Hematopoietic multipotent progenitor cell treated with erythropoietin and hydrocortisone succinate and interleukin-3 and kit ligand, for 6 days (in vitro differentiated cells): ENCODE measurements at places on chromosomes 4 and X.

GRCh38 chr4:34281826-34282225 lies 1962.5 kb downstream of the ARAP2 start:
- no peak for DNase-seq

DNA sequence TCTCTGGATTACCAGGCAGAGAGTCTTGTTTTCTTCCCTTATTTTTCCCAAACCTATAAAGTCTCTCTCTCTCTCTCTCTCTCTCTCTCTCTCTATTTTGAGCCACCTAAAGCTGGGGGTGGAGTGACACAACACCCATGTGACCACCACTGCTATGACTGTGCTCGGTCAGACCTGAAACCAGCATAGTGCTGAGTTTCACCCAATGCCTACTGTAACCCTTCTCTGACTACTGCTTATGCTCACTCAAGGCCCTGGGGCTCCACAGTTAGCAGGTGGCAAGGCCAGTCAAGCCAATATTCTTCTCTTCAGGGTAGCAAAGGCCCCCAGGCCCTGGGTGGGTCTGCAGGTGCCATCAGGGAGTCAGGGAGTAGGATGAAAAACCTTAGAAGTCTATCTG lies 114.7 kb upstream of the ARMCX2 start:
- no peak for DNase-seq

DNA sequence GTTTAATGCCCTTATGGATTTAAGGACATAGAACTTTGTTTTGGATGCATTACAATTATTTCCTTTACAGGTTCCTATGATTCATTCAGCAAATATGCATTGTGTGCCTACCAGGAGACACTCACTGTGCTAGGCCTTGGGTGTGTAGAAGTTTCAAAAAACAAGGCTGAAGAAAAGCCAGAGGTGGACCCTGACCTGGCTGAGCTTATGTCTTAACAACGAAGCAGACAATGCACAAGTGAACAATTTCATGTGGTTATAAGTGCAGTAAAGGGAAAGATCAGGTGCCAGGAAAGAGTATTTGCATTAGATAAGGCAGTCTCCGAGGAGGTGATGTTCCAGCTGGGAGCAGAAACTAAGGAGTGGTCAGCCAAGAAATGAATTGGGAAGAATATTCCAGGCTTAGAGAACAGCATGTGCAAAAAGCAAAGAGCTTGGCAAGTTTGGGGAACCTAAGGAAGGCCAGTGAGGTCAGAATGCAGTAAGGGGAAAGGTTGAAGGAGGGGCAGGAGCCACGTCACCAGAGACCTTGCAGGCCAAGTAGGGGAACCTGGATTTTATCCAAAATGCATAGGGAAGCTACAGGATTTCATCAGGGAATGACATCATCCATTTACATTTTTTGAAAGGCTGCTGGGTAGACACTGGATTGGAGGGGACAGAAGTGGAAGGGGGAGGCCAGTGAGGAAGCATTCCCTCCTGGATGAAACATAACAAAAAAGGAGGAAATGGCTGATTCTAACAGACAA lies 193.6 kb downstream of the SOWAHB start:
- DNase-seq = no peak

GRCh38 chrX:28613558-28613957 lies 26.3 kb downstream of the IL1RAPL1 start:
- no peak for DNase-seq

GRCh38 chr4:111326450-111326849 lies 703.6 kb upstream of the PITX2 start:
- no peak for DNase-seq

DNA sequence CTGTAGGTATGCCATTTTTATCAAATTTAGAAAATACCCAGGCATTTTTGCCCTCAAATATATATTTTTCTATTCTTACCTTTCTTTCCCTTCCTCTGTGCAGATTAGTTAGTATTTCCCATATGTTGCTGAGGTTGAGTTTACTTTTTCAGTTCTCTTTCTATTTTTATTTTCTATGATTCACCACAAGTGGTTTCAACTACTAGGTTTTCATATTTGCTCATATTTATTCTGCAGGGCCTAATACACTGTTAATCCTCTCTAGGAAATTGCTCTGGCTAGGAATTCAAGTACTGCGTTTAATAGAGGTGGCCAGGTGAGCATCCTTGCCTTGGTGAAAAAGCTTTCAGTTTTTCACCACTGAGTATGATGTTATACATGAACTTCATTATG lies 1535.3 kb upstream of the PCDH10 start:
- DNase-seq = no peak

DNA sequence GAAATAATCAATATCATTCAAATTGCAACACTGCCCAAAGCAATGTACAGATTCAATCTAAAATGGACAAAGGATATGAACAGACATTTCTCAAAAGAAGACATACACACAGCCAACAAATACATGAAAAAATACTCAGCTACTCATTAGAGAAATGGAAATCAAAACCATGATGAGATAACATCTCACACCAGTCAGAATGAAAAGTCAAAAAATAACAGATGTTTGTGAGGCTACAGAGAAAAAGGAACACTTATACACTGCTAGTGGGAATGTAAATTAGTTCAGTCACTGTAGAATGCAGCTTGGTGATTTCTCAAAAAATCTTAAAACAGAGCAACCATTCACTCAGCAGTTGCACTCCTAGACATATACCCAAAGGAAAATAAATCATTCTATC lies 205.2 kb downstream of the DKK2 start:
- DNase-seq = no peak

DNA sequence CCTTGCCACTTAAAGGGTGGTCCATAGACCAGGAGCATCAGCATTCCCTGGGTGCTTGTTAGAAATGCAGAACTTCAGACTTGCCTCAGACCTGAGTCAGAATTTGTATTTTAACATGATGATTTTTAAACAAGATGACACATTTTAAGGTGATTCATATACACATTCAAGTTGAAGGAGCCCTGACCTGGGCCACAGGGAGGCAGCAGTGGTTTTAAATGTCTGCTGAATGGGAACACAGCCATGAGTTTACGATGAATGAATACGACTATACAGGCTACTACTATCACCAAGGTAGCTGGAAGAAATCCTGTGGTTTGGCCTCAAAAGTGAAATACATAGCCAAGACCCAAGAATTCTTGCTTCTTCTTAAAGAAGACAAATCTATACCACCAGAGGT lies 2.9 kb downstream of the HDAC8 start:
- no peak for DNase-seq

DNA sequence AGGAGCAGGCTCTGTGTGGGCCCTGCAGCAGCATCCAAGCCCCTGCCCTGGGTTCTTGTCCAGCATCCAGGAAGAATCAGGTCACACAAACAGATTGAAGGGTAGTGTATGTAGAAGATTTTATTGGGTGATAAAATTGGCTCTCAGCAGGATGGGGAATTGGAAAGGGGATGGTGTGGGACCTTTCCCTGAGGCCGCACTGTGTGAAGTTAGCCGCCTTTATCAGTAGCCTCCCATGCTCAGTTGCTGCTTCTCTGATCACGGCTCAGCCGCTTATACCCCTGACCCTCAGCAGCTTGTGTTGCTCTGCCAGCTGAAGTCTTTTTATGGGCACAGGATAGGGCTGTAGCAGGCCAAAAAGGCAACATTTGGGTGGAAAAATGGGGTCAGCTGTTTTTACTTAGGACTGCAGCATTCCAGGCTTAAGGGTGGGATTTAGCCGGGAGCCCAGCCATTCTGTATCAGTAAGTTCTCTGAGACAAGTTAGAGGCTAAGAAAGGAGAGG lies 35.2 kb upstream of the CCNG2 start:
- no peak for DNase-seq

DNA sequence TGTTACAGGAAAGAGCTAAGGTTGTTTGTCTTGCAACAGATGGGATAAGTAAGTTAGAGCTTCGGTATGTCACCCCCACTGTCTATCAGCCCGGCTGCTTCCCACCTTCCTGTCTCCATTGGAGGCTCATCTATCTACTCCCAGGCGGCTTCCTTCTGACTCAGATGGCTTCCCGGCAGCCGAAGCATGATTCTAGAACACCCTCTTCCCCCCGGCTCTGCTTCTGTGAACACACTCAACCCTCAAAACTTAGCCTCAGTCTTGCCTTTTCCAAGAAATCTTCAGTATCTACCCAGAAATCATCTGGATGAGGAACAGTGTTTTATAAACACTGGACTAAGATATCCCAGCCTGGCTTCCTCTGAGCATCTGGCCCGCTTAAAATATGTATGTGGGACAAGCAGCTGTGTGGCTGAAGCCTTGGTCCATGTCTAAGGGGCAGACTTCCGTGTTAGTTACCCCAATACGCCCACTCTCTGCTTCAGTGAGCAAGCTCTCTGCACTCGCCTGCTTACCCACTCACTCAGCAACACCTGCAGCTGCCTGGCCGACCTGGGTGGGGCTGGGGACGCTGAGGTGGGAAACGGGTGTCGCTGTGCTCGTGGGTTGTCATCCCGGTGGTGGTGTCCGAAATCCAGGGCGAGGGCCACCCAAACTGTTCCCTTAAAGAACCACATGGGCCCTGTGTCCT lies 12.0 kb upstream of the SLC2A9 start:
- peak; percentile 50 for DNase-seq

- no peak for DNase-seq
These were observed 50.1 kb downstream of the NHS start for GRCh38 chrX:17425136-17425535.

- peak; percentile 64 for DNase-seq
These were observed 83.8 kb upstream of the MAML3 start for GRCh38 chr4:140237616-140238350.

DNA sequence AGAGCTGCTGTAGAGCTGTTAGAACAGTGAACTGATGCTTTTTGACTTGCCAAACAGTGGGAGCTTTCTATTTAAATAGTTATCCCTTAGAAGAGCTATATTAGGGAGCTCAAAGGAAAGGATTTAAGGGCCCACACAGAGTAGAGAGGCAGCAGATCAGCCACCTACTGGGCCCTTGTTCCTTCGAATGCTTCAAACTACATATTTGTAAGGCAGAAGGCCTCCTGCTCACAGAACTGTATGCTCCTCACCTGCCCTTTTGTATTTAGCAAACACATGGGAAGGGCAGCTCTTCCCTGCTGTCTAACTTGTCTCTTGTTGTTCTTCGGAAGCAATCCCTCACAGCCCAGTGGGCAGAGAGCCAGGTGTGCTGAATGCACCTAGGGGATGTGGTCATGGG lies 38.0 kb downstream of the IL1RAPL1 start:
- DNase-seq = no peak

DNA sequence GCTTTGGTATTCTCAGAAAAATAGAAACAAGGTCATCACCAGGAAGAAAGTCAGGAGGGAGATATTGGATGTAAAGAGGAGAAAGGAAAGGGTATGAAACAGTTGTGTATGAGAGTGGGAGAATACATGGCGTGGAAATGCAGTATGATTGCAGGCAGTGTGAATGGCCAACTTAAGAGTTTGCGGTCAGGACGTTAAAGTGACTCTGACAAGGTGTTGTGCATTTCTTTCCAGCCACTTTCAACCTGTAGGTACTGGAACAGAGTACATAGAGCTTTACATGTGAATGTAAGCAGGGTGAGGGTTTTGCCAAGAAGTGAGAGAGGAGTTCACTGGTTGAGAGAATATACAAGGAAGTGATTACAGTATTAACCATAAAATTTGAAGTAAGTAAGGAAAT lies 15.7 kb downstream of the ATP10D start:
- no peak for DNase-seq

DNA sequence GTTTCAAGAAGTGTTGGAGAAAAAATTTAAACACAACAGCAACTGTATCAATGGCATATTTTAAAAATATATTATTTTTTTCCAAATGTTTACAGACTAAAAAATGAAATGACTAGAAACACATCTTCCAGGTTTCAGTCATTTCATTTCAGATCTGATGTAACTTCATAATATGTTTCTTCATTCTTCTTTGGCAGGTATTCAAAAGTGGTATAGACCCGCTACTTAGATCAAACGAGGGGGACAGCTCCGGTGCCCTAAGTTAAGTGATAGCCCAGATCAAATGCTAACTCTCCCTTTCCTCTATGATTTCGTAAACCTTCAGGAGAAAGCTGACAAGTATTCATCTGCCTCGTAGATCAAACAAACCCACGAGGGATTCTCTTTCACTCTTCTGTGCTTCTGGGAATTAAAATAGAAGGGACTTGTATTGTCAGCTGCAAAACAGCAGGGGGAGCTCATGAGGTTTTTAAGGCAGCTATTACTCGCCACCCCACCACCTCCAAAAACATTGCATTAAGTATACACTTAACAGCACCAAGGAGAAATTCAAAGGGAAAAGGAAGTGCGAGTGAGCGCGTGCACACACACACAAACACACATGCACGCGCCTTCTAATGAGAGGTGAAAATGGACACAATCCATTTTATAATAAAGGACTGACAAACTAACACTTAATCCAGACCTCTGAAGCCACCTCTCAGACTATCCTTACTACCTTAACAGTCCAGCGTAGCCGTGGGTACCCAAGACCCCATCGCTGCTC lies 21.4 kb downstream of the HELT start:
- peak; percentile 84 for DNase-seq

DNA sequence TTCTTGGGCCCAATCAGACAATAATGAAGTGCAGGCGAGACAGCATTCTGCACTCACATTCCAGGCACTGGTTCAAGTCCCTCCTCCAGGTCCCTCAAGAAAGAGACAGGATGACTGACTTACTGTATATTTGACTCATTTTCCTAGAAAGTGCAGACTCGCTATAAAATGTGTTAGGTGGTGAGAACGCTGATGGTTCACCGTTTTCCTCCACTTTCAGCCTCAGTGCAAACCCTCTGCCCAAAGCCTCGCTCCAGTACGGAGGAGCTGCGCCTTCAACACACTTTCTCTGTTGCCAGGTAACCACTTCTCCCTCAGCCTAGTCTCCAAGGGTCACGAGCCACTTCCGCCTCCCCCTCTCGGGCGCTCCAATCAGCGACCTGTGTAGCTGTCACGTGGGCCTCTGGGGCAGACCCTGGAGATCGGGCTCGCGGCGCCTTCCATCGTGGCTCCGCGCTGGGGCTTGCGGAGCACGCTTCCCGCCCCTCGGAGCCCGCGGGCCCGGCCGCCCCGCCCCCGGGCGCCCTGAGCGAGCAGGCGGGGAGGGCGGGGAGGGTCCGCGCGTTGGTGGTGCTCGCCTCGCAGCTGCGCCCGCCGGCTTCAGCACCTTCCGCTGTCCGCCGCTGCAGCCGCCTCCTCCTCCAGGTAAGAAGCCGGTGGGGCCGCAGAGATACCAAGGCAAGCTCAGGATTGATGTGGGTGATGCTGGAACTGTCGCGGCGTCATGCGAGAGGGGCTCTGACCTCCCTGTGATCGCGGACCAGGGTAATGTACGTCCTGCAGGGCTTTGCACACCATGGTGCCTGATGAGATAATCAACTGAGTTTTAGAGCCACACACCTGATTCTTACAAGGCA lies at the start of gene WDR17:
Gene WDR17, plus strand, starts transcription at position 407 of the 857 bp plus-strand sequence. CDS start 45,740 bp downstream, outside the sequence.
- peak; percentile 94 for DNase-seq

DNA sequence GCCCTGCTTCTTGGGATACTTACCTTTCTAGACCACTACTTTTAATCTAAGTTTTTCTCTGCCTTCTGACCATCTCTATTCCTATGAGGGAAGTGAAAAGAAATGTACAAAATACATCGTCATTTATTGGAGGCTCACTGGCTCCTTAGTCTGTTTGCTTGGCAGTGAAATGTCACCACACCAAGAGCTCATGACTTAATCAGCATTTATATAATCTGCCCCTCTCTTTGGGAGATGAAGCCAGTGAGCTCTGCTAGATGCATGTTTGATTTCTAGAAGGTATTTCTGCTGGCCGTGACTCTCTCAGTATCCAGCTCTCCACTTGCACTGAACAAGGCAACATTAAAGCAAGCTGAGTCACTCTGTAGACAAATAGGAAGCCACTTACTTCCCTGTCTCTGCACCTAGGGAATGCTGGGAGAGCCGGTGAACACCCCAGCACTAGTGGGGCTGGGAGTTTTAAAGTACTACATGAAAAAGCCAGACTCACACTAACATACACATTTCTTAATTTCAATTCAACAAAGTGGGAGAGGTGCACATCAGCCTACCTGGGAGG lies 79.1 kb downstream of the MID1IP1 start:
- DNase-seq = no peak
